ENCODE measurements at places on chromosomes 11 and 22.

DNA sequence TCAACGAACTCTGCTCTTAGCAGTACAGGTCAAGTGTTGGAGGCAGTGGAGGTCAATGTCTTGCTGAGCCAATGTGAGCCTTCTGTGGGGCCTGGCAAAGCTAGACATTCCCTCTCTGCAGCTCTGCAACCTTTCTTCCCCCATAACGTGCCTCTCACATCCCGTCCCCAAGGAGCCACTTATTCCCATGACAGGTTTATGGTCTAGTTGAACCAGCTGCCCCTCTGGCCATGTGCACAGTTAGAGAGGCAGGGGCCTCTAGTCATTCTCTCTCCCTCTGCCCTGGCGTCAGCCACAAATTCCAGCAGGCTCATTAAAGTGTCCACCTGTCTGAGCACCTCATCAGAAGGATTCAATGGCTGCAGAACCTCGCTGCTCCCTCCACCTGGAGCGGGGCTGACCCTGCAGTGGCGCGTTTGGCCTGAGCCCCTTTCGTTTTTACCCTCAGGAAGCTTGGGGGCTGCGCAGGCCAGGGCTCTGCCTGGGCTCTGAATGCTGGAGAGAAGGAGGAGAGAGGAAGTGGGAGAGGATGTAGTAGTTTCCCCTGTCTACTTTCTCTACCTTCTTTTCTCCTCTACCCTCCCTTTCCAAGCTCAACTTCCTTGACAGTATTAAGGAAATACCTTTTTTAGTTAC lies 302.1 kb upstream of the B3GAT1 start:
- DNase-seq = no peak

- DNase-seq = no peak
Measured at GRCh38 chr22:19758896-19759426, 1.6 kb upstream of the TBX1 start.

DNA sequence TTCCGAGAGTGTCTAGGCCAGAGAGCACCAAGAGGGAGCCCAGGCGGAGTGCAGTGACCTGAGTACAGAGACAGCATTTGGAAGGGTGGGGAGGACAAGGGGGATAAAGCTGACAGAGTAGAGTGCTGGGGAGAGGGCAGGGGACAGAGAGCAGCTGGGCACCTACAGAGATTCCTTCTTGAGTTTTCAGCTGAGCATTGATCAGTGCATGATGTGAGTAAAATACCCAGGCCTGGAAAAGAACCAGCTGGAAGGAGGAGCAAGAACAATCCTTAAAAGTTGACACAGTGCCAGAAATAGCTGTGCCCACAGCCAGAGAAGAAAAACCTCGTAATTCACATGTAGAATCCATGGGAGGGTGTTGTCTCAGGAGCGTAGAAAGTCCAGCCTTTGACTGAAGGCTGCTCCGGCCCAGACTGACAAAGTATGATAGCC lies 33.9 kb upstream of the PANX2 start:
- no peak for DNase-seq

DNA sequence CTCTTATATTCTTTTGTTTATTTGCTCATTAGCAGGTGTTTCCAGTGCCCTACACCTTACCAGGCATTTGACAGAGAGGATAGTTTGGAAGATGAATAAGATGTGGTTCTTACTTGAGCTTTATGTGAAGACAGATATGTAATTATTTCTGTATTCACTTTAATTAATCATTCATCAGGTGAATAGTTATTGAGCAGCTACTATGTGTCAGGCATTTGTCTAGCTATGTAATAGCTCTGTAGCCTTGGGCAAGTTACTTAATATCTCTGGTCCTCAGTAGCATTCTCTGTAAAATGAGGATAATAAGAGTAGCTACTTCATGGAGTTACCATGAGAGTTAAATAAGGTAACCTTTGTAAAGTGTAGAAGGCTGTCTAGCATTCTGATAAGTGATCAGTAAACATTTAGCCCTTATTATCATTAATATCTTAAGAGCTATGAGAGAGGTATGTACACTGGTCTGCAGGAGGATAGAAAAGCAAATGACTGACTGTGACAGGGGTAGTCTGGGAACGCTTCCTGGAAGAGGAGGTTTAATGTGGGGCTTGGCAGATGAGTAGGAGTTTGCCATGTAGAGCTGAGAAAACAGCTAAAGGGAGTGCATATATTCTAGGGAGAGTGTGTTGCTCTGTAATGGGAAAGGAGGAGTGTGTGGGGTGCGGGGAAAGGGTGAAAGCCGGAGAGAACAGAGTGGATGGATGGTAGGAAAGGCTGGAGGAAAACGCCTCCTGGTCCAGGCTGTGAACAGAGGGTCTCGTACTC lies 56.1 kb downstream of the MICAL2 start:
- no peak for DNase-seq

GRCh38 chr22:41893591-41894375 lies 21.1 kb downstream of the SHISA8 start:
- no peak for DNase-seq

All from stimulated activated CD8-positive, alpha-beta memory T cell treated with anti-CD3 and anti-CD28 coated beads, Interleukin-4, amount 100 ng/mL, for 24 hours (primary cell).